ENCODE measurements at places on chromosomes 13 and 19. TPM values are rescaled to one million over a fixed set of nuclear protein-coding genes. Genes with fewer than 3 reads are reported as not detected.

GRCh38 chr13:109480011-109480955 is 306.1 kb downstream of the IRS2 start:
- no peaks in the 10 kb centered on the region for H3K36me3 ChIP-seq
- no peaks in the 10 kb centered on the region for H3K4me1 ChIP-seq
- H3K4me3 ChIP-seq, result no peak overlapping the region
- DNase-seq, result peak; percentile 31
- no peaks in the 10 kb centered on the region for H3K27me3 ChIP-seq
- no peak overlapping the region for H3K27ac ChIP-seq

Gene NAPSA
- under 0.01 TPM for total RNA-seq

DNA sequence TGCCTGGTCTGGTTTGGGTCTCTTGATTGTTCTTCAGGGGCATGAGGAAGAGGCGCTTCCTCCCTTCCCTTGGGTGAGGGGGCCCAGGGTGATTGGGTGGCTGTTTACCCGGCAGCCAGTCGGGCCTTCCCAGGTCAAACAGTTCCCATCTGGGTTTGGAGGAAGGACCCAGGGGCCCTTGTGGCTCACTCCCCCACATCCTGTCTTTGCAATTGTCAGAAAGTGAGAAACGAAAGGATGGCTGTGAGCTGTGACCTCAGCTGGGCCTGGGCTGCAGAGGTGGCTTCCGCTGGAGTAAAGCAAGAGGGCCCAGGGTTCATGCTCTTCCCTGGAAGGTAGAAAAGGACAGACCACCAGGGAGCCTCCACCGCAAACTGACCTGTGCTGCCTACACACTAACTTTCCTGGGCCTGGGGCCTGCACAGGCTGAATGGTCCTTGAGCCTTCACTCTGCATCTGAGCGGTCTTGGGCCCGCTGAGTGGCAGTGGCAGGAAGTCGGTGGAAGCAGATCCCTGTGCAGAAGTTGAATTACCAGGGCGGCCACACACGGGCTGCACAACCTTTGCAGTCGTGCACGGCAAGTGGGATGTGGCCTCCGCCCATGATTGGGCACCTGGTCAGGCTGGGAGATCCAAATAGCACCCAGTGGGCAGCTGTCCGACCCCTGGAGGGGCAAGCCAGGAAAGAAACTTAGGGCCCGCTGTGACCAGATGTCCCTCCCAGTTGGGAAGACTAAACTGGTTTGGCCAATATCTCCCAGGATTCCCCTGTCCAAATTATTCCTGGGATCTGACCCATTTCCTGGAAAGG is 5.3 kb upstream of the CD79A start:
- H3K27me3 ChIP-seq, result no peaks in the 10 kb centered on the region
- no peak overlapping the region for H3K27ac ChIP-seq
- peaks cover 24% of the 10 kb centered on the region for H3K36me3 ChIP-seq
- H3K4me3 ChIP-seq, result no peak overlapping the region

- no peaks in the 10 kb centered on the region for H3K36me3 ChIP-seq
- H3K4me3 ChIP-seq, result no peak overlapping the region
- no peaks in the 10 kb centered on the region for H3K27me3 ChIP-seq
- no peaks in the 10 kb centered on the region for H3K4me1 ChIP-seq
- DNase-seq, result no peak
- H3K27ac ChIP-seq, result no peak overlapping the region
These were observed 42.9 kb downstream of the CCL25 start for GRCh38 chr19:8095354-8095886.

Gene FCAR
- total RNA-seq, result not detected

Gene SIGLEC8
- not detected for total RNA-seq

- H3K4me1 ChIP-seq, result peaks cover 3% of the 10 kb centered on the region
- no peak overlapping the region for H3K4me3 ChIP-seq
- DNase-seq, result peak; percentile 57
- peaks cover 1% of the 10 kb centered on the region for H3K36me3 ChIP-seq
- no peaks in the 10 kb centered on the region for H3K27me3 ChIP-seq
These were observed 21.4 kb downstream of the NUFIP1 start for GRCh38 chr13:44967704-44968433.

DNA sequence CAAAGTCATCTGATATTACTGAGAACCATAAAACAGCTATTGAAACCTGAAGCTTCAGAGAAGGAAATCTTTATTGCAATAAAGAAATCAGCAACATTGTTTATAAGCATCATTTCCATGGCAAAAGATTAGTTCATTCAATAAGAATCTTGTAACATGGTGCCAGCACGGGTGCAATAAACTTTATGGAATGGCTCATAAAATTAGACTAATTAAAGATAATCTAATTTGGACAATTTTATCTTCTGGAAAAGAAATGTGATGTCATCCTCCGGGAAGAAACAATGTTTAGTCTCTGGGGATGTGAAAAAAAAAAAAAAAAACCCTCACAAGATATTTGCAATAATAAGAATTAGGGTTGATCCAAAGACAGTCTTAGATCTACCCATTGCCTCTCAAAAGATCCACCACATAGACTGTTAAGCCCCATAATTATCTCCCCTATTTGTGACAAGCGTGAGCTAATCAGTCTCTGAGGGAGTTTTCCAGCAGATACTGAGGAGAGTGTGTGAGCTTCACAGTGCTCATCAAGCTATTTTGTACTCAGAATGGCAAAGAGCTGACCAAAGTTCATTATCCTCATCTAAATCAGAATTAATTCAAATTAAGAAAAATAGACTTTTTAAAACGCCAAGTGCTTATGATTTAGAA is 297.0 kb upstream of the EDNRB start:
- DNase-seq, result no peak
- no peak overlapping the region for H3K4me3 ChIP-seq
- H3K4me1 ChIP-seq, result no peaks in the 10 kb centered on the region
- no peaks in the 10 kb centered on the region for H3K36me3 ChIP-seq
- no peaks in the 10 kb centered on the region for H3K27me3 ChIP-seq
- no peak overlapping the region for H3K27ac ChIP-seq

Data from fibroblast of lung (primary cell).